Right renal pelvis (tissue), 4 donors: ENCODE measurements at places on chromosomes 4 and X. TPM values are rescaled to one million over a fixed set of nuclear protein-coding genes. Genes with fewer than 3 reads are reported as not detected.

ANOS1 gene
- 10.2 TPM for polyA plus RNA-seq

GAR1 gene
- polyA plus RNA-seq = 43.5 TPM

NPY5R gene
- polyA plus RNA-seq = 4.7 TPM

RTL3 gene
- not detected for polyA plus RNA-seq

CPEB2 gene
- 20.1 TPM for polyA plus RNA-seq

HSFX2 gene
- polyA plus RNA-seq = 1.4 TPM

GYPE gene
- 3.0 TPM for polyA plus RNA-seq

IGSF1 gene
- polyA plus RNA-seq = 22.9 TPM

DNA sequence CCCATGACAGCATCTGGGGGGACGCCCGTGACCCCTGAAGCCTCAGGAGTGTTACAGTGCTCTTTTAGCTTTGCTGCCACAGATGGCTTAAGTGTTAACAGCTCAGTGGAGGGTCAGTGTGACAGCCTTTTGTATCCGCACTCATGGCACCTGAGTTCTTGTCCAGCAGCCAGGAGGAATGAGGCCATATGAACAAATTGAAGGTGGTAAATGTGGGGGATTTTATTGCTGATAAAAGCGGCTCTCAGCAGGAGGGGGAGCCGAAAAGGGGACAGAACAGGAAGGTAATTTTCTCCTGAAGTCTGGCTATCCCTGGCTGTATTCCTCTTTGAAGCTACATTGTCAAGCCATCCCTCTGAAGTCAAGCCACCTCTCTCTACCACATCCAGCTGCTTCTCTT is 441.0 kb downstream of the RAPGEF2 start:
- DNase-seq = no peak

DNA sequence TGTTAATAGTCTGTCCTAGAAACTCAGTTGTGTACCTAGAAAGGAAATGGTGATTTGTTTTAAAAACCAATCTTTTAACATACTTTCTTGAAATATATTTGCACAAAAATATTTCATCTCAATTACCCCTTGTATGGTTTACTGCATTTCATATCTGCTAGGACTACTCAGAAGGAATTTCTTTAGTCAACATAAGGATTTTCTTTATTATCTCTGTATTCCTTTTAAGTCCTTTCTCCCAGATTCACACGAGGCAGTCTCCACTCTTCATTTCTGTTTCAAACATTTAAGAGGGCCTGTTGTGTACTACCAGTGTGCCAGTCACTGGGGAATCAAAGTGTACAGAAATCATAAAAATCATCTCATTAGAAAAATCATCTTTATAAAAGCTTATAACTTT is 28.8 kb downstream of the NFKB1 start:
- no peak for DNase-seq

DNA sequence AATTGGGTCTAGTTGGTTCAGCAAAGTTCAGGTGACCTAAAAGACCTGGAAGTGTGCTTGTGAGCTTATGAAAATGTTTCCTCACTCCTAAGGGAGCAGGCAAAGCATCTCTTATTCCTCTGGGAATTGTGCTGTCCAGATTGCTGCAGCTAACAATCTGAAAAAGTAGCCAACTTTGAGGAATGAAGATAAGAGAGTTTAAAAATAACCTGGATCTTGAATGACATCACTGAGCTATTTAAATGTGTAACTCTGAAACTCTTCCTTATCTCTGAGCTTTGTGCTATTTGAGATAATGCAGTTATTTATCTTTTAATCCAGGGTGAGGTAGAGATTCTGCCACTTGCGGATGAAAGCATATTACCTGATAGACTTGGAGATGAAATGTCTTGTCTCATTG is 384.8 kb downstream of the PPP4R3C start:
- no peak for DNase-seq

GRCh38 chrX:72095370-72095769 is 36.3 kb downstream of the RTL5 start:
- no peak for DNase-seq

GRCh38 chrX:129777218-129778030 is 2.3 kb upstream of the SASH3 start:
- no peak for DNase-seq

DNA sequence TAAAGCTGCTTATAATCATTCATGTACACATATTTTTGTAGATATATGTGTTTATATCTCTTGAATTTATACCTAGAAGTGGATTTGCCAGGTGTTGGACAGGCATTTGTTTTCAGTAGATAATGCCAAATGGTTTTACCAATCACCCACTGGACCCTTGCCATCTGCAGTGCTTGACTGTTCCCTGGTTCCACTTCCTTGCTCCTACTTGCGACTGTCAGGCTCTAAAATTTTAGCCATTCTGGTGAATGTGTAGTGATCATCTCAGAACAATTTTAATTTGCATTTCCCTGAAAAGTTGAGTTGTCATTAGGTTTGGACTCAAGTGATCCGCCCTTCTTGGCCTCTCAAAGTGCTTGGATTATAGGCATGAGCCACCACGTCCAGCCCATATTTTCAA is 122.4 kb upstream of the SLC34A2 start:
- DNase-seq = no peak

DNA sequence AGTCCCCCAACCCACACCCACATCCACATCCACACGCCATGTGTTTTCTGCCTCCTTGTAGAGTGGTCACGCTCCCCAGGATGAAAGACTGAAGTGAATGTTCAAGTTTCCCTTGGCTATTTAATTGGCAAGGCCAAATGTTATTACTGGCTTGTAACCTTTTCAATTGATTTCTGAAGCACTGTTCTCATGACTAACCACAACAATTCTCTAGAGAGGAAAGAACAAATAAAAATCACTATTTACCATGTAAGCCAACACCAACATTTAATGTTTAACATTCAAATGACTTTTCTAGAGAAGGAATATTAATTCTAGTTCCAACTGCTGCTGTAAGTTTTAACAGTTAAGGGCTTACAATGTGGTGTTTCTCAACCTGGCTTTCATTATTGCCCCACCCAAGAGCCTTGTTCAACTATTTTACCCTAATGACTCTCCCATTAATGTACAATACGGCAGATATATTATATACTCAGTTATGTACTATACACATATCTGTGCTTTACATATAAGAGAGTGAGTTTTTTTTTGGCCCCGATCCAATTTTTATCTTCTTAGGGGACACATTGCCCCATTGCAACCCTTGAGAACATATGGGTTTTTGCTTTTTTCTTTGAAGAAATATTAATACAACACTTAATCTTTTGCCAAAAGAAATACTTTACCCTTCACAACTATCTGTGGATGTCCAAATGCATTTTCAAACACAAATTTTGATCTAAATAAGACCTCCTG is 46.5 kb downstream of the RELL1 start:
- no peak for DNase-seq

DNA sequence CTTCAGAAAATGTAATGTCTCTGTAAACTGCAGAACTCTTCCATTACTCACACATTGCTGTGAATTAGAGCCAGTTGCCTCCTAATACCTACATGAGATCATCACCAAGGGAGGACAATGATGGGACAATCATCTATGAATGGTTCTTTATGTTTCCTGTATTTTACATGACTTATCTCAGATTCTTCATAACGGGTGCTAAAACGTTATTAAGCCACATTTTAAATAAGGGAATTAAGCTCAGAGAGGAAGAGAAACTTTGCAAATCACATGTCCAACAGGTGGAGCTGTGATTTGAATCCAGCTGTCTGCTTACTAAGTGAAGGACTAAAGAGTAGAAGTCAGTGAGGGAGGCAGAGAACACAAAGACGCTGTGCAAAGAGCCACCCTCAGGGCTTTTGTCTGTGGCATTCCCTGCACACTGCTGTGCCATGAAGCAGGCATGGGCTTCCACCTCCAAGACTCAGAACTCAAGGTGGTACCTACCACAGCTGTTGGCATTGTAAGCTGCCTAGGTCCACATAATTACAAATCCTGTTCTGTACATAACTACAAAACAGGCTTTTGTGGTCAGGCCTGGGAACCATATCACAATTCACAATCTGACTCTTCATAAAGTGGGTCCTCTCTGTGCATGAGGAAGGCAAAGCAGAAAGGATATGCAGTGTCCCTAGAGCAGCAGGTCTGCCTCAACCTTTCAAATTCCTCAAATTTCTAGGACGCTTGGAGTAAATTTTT is 12.8 kb downstream of the TBC1D9 start:
- no peak for DNase-seq

GRCh38 chrX:38627683-38628082 is 66.3 kb downstream of the TSPAN7 start:
- no peak for DNase-seq

DNA sequence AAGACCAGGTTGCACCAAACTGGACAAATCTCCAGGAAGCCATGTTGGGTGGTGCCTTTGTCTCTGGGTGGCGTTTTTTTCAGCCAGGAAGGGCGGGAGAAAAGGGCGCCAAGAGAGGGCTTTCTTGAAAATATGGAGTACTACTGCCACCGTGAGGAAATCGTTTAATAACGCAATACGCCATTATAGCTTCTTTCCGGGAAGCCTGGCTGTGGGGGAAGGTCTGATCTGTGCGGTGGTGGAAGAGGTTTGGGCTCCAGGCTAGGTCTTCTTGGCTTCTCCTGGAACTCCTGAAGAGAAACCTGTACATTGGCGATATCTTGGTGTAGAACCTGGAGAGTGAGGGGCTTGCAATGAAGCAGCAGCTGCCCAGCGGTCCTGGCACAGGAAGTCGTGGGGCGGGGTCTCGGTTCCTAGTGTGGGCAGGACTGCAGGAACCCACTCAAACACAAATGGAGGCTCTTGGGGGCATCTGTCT is 202.7 kb downstream of the OR13H1 start:
- DNase-seq = no peak

DNA sequence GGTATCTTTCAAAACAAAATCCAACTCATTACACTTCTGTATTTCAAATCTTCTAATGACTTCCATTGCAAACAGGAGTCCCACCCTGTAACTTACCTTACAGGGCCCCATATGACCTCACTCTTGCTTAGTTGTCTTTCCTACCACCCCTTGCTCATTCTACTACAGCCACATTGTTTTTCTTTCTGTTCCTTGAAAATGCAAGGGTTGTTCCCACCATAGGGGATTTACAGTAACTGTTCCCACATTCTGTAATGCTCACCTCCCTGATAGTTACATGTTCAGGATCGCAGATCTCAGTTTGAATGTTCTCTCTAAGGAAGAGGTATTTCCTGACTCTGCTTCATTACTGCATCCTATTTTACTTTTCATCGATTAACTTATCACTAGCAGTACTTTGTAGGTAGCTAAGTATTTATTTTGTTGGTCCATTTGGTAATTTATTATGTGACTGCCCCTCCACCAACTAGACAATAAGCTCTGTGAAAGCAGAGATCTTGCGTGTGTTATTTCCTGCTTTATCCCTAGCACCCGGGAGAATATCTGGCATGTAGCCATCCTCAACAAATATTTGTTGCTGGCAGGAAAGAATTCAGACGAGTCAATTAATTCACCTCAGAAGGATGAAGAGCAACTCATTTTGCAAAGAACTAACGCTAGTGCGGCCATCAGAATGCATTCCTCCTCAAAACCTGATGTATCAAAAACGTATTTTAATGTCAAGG is 21.4 kb downstream of the MAOB start:
- no peak for DNase-seq

- DNase-seq = no peak
These were observed 297.8 kb downstream of the RAPGEF2 start for GRCh38 chr4:159400558-159401225.

- no peak for DNase-seq
These were observed 159.9 kb downstream of the SPRY1 start for GRCh38 chr4:123556526-123556925.

GRCh38 chr4:174215961-174216680 is 67.3 kb downstream of the FBXO8 start:
- DNase-seq = no peak

GRCh38 chrX:79268788-79269187 is 98.3 kb downstream of the ITM2A start:
- DNase-seq = no peak

- DNase-seq = no peak
These were observed 158.4 kb downstream of the CHIC2 start for GRCh38 chr4:53905941-53906377.

DNA sequence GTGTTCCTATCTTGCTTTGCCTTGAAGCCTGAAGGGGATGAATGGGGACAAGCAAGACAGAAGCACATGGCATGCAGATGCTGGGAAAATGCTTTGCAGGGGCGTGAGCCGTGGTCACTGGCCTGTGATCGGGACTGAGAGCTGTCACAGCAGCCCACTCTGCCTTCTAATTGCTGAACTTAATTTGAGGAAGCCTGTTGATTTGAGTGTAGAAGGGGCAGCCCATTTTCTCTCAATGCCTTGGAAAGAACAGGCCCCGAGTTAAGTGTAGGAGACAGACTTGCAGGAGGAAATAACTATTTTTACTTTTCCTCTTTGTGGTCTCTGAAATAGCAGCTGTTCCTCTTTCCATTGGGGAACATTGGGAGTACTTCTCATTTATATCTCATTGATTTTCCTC is 26.1 kb upstream of the TBC1D1 start:
- DNase-seq = no peak

- no peak for DNase-seq
These were observed 370.7 kb downstream of the FBXW7 start for GRCh38 chr4:152165146-152165545.

- DNase-seq = no peak
These were observed 22.5 kb downstream of the ELF2 start for GRCh38 chr4:139154538-139154937.

GRCh38 chr4:73998040-73999011 is at the start of gene CXCL5:
CXCL5 (minus strand) TSS chr4:73998677; CDS start chr4:73998581, 96 bp downstream.
- DNase-seq = no peak

DNA sequence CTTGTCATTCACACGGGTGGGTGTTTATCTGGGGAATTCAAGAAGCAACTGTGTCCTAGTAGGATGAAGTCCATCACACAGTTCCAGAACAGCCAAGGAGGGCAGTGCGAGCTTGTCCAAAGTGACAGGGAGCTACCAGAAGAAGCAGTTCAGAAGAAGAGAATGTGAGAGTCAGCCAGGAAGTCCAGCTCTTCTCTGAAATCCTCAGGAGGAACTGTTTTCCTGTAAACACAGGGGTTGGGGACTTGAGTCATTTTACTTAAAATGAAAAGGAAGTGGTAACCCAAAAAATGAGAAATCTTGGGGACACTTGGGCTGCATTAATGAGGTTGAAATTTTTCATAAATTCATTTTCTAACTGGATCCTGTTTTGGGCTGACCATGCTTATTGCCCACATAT is 8.2 kb upstream of the TLR10 start:
- DNase-seq = no peak

DNA sequence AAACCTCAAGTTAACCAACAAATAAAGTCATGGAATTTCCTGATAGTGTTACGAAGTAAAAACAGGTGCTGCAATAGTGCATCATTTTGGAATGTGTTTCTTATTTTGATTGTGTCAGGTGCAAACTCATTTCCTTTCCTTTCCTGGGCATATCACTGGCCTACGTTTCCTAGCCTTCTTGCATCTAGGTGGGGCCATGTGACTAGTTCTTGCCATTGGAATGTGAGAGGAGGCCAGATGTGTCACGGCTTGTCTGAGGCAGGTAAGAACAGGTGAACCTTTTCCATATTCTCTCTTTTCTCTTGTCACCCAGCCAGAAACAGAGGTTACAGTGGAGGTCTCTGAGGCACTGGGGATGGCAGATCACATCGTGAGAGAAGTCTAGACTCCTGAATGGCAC is 868.0 kb downstream of the RPA4 start:
- DNase-seq = no peak
